ENCODE measurements at places on chromosomes 3 and 15. TPM values are rescaled to one million over a fixed set of nuclear protein-coding genes. Genes with fewer than 3 reads are reported as not detected.

HLTF gene
- total RNA-seq: 23.9 TPM

DNAJB11 gene
- 34.3 TPM for total RNA-seq

FBLN2 gene
- 64.6 TPM for total RNA-seq

MFAP1 gene
- 19.8 TPM for total RNA-seq

CCDC12 gene
- 35.6 TPM for total RNA-seq

ILDR1 gene
- total RNA-seq: not detected

PLS1 gene
- total RNA-seq: 0.81 TPM

SLC51B gene
- not detected for total RNA-seq

ISLR gene
- 16.2 TPM for total RNA-seq

ITPKA gene
- total RNA-seq: 1.0 TPM

GNAT1 gene
- not detected for total RNA-seq

IL5RA gene
- total RNA-seq: 0.40 TPM

CAMKV gene
- not detected for total RNA-seq

TUBGCP5 gene
- 11.9 TPM for total RNA-seq

NMNAT3 gene
- 9.7 TPM for total RNA-seq

SCG3 gene
- total RNA-seq: not detected

FGF7 gene
- total RNA-seq: 7.2 TPM

RGMA gene
- 16.5 TPM for total RNA-seq

Measured in cardiac septum (tissue), 1 donor.